ENCODE measurements at places on chromosomes 2 and 18.
A peak's percentile ranks its signal among the peaks of the same experiment; 100 is the strongest.

DNA sequence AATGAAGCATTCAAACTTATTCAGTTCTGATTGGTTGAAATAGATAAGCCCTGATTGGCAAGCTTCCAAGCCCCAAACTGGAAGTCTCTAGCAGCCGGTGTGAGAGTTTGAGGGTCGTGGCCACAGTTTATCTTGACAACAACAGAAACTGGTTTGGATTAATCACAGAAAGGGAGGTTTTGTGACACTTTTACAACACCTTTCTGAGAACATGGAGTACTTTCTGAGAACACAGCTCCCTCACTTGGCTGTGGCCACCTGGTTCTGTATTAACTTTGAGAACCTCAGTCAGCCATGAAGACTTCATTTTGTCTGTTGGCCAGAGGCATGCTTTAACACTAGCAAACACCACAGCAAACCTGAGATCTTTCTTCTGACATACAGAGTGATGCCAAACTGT is 280.7 kb upstream of the VWC2L start:
- no peak for DNase-seq

DNA sequence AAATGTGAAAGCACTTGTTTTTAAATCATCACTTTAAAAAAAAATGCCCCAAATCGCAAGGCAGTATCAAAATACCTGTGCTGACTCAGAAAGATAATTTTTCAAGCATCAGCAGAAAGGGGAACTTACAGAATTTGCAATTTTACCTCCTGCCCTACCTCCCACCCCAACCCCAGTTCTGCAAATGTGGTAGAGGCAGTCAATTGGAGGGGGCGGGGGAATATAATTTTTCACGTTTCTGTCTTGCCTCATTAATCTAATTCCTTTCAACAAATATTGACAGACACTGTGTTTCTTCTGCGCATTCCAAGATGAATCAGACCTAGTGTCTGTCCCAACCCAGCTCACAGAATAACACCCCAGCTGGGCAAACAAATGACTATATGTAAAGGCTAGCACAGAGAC is 76.8 kb downstream of the ALPK2 start:
- no peak for DNase-seq

GRCh38 chr2:118847762-118848172 is 319 bp upstream of the EN1 start:
- DNase-seq = peak; percentile 23

GRCh38 chr2:232286001-232286868 is 92.3 kb upstream of the ALPP start:
- DNase-seq = no peak

GRCh38 chr18:32333781-32334180 is 136.9 kb downstream of the GAREM1 start:
- DNase-seq = no peak

DNA sequence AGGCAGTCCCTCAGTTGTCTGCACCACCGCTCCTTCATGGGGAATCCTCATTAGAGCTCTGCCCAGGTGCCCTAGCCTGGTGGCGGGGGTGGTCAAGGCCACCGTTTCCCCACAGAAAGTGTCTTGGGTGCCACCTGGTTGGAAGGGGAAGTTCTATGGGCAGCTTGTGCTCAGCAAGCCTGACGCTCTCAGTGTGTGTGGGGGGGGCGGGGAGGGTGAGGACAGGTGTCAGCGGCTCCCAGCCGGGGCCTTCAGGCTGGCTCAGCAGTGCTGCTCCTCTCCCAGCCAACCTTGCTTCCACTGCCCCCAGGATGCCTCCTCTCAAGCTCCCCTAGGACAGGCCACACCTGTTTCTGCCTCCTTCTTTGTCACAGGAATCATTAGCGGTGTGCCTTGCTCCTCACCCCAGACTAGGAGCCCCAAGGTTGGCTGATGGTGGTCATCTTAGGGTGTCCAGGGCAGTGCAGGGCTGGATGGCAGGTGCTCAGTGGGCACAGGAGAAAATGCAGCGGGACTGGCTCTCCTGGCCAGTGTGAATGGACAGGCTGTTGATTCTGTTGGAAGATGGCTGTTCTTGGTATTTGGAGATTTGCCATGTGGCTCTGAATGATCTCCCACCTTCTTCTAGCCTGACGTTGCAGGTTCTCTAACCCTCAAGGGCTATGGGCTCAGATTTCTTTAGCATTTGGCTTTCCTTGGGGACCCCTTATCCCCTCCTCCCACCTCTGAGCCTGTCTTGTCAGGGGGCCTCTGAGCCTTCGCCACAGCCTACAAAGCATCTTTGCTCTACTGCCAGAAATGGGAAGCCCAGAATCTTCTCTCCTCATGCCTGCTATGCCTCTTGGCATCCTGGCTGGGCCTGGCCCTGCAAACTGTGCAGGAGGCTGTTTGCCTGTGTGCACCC is 185.8 kb upstream of the HS6ST1 start:
- DNase-seq = no peak

GRCh38 chr2:147614979-147615470 is 229.8 kb upstream of the ACVR2A start:
- no peak for DNase-seq

GRCh38 chr2:168210895-168211570 is 36.4 kb downstream of the STK39 start:
- DNase-seq = peak; percentile 86

DNA sequence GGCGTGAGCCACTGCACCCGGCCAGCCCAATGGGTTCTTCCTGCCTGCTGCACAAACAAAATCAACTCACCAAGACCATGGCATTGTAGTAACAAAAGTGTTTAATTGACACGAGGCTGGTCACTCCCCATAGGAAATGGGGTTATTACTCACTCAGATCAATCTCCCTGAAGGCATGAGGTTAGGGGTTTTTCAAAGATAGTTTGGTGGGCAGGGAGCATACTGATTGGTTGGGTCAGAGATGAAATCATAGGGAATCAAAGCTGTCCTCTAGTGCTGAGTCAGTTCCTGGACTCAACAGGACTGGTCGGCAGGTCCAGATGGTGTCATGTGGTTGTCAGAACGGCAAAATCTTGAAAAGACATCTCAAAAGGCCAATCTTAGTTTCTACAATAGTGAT is 122.1 kb downstream of the TMEM17 start:
- DNase-seq = no peak

DNA sequence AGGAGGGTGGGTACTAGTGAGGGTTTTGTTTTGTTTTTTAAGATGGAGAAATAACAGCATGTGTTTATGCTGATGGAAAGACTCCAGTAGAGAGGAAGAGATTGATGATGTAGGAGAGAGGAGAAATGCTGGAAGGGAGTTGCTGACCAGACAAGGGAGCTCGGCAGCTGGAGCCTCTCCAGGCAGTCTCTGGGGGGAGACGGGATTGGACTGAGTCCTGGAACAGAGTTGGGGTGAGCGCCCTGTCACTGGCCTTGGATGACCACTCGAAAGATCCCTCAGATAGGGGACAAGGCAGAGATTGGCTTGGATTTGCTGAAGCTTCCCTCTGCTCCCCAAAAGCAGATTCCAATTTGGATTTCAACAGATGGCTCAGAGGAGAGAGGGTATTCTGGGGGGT is 197.7 kb downstream of the NAPG start:
- DNase-seq = no peak

GRCh38 chr2:11588228-11589110 is 54.6 kb downstream of the GREB1 start:
- DNase-seq = no peak

Measured in CD14-positive monocyte (primary cell).